ENCODE measurements at places on chromosomes 7 and 10. TPM values are rescaled to one million over a fixed set of nuclear protein-coding genes. Genes with fewer than 3 reads are reported as not detected.

PHYHIPL gene
- 20.0 TPM for polyA plus RNA-seq

DNA sequence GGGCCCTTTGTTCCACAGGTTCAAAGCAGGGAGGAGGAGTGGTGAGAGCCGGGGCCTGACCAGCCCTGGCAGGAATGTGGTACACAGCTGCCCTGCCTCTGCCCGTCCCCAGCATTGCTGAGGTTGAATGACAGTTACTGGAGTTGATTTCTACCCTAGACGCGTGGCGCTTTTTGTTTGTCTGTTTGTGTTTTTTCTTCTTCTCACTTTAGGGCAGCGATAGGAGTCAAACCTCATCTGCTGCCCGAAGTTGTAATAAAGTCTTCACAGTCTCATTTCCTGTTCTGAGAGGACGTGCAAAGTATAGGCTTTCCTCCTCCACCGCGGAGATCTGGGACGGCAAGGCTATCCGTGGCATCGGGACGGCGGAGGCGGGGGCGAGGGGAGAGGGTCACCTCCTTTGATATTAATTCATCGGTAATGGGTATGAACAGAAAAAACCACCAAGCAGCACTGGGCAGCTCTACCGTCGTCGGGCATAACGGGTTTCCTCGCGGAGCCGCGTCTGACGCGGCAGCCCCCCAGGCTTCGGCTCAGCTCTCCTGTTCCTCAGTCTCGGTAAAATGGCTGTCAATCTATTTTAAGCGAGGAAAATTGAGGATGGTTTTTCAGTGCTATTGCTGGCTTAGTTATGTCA lies 160.8 kb downstream of the LRMDA start:
- no peak for DNase-seq
- no peak overlapping the region for H3K4me3 ChIP-seq
- no peaks in the 10 kb centered on the region for H3K36me3 ChIP-seq
- H3K4me1 ChIP-seq = no peaks in the 10 kb centered on the region
- no peaks in the 10 kb centered on the region for H3K27me3 ChIP-seq
- H3K27ac ChIP-seq = peak overlapping the region; percentile 47

DNA sequence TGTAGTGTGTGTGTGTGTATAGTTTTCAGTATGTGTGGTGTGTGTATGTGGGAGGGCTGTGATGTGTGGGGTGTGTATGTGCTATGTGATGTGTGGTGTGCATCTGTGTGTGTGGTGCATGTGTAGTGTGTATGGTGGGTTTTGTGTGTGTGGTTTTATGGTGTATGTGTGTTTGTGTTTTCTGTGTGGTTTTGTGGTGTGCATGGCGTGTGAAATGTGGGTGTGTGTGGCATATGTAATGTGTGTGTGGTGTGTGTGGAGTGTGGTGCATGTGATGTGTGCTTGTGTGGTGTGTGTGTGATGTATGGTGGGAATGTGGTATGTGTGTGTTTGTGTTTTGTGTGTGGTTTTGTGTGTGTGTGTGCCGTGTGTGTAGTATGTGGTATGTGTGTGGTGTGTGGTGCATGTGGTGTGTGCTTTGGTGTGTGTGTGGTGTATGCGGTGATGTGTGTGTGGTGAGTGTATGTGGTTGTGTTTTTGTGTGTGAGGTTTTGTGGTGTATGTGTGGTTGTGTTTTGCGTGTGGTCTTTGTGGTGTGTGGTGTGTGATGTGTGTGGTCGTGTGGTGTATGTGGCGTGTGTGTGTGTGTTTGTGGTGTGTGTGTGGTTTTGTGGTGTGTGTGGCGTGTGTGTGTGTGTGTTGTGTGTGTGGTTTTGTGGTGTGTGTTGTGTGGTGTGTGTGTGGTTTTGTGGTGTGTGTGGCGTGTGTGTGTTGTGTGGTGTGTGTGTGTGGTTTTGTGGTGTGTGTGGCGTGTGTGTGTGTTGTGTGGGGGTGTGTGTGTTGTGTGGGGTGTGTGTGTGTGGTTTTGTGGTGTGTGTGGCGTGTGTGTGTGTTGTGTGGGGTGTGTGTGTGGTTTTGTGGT lies 18.0 kb upstream of the PPP2R2D start:
- H3K36me3 ChIP-seq = no peaks in the 10 kb centered on the region
- H3K4me1 ChIP-seq = no peaks in the 10 kb centered on the region
- H3K27me3 ChIP-seq = no peaks in the 10 kb centered on the region
- peak; percentile 5 for DNase-seq
- no peak overlapping the region for H3K4me3 ChIP-seq

PPP2R2D gene
- 47.1 TPM for polyA plus RNA-seq

PGAM2 gene
- 15.8 TPM for polyA plus RNA-seq

DNA sequence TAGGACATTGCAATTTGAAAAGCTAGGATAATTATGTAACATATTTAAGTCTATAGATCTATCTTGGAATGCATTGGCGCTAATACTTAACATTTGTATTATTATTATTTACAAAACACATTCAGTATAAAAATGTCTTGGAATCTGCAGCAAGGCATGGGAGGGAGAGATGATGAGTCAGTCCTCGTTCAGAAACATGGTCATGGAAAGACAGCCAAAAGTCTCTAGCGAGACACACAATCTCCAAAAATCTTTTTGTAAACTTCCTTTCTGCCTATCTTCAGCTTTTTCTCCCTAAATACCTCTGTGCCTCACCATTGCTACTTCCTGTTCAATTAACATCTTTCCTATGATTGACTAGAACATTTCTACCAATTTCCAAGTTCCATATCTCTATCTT lies 188.4 kb upstream of the CACNA2D1 start:
- no peaks in the 10 kb centered on the region for H3K27me3 ChIP-seq
- H3K36me3 ChIP-seq = no peaks in the 10 kb centered on the region
- no peak overlapping the region for H3K27ac ChIP-seq
- no peak for DNase-seq
- H3K4me3 ChIP-seq = no peak overlapping the region

DNA sequence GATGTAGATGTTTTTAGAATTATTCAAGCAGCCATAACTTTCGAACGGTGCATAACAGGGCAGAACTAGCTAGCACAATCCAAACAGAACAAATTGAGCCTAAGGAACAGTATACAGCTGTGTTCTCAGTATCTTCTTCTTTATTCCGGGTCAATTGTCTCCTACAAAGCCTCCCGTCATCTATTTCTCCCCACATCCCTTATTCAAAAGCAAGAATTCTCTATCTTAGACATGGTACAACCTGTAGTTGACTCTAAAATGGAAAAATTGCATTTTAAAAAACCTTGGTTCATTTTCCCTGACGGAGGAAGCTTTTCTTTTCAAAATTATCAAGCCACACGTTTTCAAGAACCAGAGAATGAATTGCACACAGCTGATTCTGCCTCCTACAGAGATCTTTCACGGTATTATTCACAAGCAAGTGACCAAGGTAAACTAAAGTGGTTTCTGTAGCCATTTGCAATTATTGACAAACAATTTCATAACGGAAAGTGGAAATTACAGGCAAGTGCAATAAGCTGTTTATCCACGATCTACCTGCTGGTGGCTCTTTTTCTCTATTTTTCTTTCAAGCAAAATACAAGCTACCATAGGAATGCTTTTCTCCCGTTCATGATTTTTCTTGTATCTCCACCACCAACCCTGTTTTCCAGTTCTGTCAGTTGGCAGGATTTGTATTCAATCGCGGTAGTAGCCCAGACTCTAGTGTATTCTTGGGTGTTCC lies 2.3 kb downstream of the GRM8 start:
- H3K36me3 ChIP-seq = no peaks in the 10 kb centered on the region
- H3K4me1 ChIP-seq = peaks cover 14% of the 10 kb centered on the region
- no peak for DNase-seq
- H3K27ac ChIP-seq = no peak overlapping the region
- H3K27me3 ChIP-seq = peaks cover 35% of the 10 kb centered on the region
- no peak overlapping the region for H3K4me3 ChIP-seq

DNA sequence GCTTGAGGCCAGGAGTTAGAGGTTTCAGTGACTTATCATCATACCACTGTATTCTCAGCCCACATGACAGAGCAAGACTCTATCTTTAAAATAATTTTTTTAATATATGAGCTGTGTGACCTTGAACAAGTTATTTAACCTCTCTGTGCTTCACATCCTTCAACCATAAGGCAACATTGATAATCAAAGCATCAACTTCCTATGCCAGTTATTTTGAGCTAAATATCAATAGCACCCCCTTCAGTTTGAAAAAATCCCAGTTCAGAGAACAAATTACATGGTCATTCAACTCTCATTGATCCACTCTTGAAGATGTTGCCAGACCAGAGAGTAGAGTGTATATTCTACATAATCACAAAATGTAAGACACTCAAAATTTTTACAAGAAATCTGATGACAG lies 53.0 kb downstream of the ASNS start:
- no peaks in the 10 kb centered on the region for H3K27me3 ChIP-seq
- H3K4me3 ChIP-seq = no peak overlapping the region
- no peak for DNase-seq
- no peak overlapping the region for H3K27ac ChIP-seq
- H3K4me1 ChIP-seq = no peaks in the 10 kb centered on the region

- H3K27me3 ChIP-seq = no peaks in the 10 kb centered on the region
- H3K36me3 ChIP-seq = no peaks in the 10 kb centered on the region
- DNase-seq = no peak
- no peaks in the 10 kb centered on the region for H3K4me1 ChIP-seq
- no peak overlapping the region for H3K4me3 ChIP-seq
- no peak overlapping the region for H3K27ac ChIP-seq
Observed at GRCh38 chr7:110486549-110486948, 604.4 kb upstream of the LRRN3 start.

All from adrenal gland (tissue), 19 donors.